NCI-H1417 treated with DMSO at 0.1 percent for 48 hours (cell line): ENCODE measurements at places on chromosomes 12 and 14.

DNA sequence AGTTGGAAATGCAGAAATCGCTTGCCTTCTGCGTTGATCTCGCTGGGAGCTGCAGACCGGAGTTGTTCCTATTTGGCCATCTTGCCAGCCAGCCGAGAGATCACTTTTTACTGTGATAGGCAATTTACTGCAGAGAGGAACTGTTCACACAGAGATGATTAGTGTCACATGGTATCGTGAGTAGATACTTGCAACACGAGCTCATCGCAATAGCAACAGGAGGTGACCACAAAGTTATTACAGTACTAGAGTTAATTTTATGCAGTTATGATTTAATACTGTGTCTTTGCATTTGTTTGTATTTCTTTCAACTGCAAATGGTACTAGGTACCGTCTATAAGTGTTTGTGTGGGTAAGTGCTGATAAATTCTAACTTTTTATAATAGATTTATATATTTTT lies 27.8 kb downstream of the NOPCHAP1 start:
- no peak for DNase-seq

GRCh38 chr12:88458327-88458726 lies 121.9 kb downstream of the KITLG start:
- DNase-seq = no peak

DNA sequence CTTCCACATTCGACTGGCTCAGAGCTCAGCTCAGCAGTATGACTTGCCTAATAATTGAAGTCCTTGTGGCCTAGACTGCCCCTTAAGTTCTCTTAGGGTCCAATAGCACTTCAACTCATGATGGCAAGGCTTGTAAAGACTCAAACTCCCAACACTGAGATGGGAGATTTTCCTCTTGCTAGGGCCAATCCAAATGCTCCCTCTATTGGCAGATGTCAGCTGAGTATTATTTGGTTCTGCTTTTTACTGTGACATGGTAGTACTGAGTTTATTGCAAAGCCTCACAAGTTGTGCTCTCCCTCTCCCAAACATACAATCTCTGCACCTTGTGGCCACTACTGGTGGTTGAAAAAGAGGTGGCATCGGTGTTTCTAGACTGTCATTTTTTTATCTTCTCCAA lies 164.2 kb downstream of the ALG10 start:
- no peak for DNase-seq

DNA sequence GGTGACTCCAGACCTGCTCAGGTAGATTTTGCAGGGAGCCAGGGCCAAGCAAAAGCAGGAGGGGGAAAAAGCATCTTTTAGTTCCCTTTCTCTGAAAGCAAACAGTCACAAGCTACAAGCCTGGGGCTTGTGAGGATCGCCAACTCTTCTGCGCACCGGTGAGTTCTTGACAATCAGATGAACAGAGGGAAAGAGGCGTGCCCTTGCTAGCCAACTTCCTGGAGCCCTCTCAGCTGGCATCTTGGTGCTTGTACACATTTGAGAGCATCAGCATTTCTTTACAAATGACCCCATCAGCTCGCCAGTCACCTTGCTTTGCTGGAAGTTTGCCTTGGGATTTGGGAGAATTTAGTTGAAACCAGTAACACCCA lies 55.5 kb downstream of the ZNF664 start:
- DNase-seq = no peak

GRCh38 chr14:74973003-74973653 lies 17.7 kb upstream of the PGF start:
- DNase-seq = no peak
